ENCODE measurements at places on chromosomes 5 and 9. TPM values are rescaled to one million over a fixed set of nuclear protein-coding genes. Genes with fewer than 3 reads are reported as not detected.
A peak's percentile ranks its signal among the peaks of the same experiment; 100 is the strongest.

GRCh38 chr5:153459051-153459743 is 31.3 kb upstream of the GRIA1 start:
- DNase-seq = no peak

DNA sequence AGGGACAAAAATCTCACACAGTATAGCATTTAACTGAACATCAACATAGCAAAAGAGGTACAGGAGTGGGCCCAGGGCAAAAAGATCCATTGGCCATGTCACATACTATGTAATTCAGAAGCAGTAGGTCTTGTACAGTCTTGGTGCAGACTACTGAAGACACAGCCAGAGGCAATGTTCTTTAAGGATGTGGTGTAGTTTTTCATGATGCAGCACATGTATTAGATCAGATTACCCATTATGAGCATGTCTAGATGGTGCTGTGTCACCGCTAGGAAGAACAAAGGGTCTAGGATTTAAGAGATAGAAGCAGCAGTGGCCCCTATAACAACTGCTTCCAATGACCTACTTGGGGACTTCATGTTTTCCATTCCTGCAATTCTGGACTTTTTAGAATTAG is 610.4 kb upstream of the MEF2C start:
- DNase-seq = no peak

DNA sequence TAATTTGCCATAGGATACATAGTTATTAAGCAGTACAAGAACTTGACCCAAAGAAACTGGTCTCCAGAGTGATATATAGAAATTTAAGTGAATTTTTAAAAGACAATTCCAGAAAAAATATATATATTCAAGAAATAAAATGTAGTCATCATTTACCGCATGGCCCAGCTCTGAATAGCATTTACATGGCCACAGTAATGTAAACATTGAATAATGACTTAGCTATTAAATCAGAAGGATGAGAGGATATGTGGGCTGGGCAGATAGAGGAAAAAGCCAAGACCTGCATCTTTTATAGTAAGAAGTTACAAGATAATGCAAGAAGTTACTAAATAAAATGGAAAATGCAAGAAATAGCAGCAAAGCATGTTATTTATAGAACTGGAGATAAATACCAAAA is 405.2 kb upstream of the WWC1 start:
- DNase-seq = no peak

DNA sequence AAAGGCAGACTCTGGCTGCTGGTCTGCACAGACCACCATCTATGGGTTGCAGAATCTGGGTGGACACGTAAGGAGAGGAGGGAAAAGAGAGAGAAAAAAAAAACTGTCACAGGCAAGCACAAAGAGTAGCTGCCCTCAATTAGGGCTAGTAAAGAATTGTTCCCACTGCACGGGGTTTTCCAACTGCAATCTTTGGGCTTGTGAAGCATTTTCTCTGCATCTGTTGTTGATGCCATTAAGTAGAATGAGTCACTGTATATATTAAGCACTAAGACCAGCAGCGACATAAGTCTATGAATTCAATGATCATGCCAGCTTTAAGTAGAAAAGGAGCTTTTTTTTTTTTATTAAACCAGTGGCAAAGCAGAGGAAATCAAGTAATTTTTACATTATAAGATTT is 40.2 kb downstream of the MED10 start:
- no peak for DNase-seq

DNA sequence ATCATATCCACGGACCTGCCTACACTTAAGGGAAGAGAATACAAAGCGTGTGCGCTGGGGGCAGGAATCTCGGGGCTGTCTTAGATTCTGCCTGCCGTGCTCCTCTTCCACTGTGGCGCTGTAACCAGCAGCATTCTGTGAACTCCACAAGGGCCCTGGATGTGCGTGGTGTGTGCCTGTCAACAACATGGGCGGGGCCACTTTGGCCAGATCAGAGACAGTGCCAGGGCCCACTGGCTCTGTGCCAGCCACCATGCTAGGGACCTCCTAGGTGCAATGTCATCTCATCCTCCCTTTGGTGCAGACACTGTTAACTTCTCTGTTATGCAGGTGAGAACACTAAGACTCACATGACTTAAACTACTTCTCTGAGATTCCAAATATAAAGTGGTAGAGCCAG is 113.7 kb downstream of the COL23A1 start:
- DNase-seq = no peak

- no peak for DNase-seq
Measured at GRCh38 chr9:115444959-115445358, 327.0 kb upstream of the TNC start.

DNA sequence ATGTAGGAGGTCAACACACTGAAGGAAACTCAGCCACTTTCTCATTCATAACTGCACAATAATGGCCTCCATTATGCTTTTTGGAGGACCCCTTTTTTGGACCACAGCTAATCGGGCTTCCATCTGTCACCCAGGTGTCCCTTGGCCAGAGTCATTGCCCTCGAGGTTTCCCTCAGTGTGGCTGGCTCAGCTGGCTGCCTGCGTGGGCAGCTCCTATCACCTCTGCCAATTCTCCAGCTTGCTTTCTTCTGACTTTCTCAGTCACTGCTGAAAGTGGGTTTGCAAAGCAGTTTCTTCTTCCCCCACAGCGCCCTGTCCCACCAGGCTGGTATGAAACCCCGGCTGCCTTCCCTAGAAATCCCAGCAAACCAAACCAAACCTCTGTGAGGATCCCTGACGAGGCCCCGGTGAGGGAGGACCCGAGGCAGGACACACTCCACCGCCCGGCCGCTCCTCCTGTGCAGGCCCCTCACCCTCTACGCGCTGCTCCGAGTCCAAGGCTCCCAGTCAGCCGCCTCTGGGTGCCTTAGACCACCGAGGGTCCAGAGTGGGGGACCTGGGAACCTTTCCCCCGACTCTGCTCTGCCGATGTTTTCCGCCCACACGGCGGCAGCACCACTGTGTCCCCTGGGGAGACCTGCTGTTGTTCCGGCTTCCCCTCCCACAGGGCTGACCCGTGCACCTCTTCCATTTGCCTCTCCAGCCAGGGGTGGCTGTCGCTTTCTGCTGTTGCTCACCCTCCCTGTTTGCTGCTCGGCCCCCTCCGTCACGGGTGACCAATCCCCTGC is 109.5 kb downstream of the TENT4A start:
- DNase-seq = no peak

DNA sequence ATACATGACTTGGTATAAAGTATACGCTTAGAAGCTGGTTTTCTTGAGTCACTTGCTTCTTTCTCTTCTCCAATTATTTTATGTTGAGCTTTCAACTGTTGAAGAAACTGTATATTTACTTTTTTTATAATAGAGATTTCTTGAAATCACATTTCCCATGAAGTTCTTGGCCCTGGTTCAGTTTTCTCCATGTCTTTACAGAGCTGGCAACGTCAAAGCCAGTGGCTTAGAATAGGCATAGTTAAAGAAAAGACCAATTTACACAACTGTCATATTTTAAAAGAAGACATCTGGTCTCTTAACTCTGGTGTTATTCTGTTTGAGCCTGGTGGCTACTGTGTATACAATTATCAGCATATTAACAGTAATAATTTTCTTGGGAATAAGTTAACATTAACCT is 1249.3 kb downstream of the CDH12 start:
- no peak for DNase-seq

- DNase-seq = peak; percentile 88
Measured at GRCh38 chr9:73683862-73684591, 532.4 kb downstream of the ANXA1 start.

GRCh38 chr5:37112383-37112991 is 136.7 kb downstream of the CPLANE1 start:
- DNase-seq = no peak

Gene XRCC4
- total RNA-seq = 6.3 TPM
